ENCODE measurements at places on chromosomes 1 and 21.
A peak's percentile ranks its signal among the peaks of the same experiment; 100 is the strongest.

- no peak for DNase-seq
Measured at GRCh38 chr1:16369821-16370220, 2.8 kb downstream of the SZRD1 start.

GRCh38 chr1:100861379-100861778, 33.3 kb downstream of the EXTL2 start:
- DNase-seq, result no peak

DNA sequence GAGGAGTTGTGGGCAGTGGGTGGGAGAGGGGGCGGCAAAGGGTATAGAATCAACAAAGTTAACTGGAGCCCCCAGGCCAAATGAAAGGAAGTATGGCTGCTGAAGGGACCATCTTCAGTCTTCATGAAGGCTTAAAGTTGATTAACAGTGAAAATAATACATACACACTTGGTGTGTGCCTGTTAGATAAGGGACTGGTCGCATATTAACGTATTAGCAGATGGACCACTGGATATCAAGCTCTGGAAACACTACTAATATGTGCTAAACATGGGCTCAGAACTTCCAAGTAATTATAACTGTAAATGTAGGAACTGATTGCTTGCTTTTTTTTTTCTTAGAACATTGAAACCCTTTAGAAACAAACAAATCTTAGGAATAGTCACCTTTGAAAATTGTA, 224.7 kb upstream of the KIAA0040 start:
- no peak for DNase-seq

GRCh38 chr1:171252482-171252881, 4.2 kb downstream of the FMO1 start:
- DNase-seq, result no peak

GRCh38 chr1:66778266-66778665, 22.8 kb downstream of the INSL5 start:
- DNase-seq, result no peak

DNA sequence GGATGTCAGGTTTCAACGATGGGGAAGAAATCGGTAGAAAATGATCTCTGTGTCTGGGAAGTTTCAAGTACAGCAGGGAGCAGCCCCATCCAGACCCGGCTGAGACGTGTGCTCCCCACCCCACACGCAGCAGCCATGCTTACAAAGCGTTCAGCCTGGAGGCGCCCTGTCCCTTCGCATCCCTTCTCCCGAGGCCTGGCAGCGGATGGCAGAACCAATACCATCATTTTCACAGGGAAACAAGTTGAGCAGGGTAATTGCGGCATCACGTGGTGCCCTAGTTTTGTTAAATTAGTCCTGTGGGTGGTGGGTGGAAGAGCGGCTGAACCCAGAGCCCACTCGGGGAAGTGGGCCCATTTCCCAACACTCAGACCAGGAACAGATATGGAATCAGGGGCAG, 23.9 kb downstream of the KCNAB2 start:
- no peak for DNase-seq

GRCh38 chr1:200666309-200666708, 3.4 kb downstream of the DDX59 start:
- DNase-seq, result no peak

DNA sequence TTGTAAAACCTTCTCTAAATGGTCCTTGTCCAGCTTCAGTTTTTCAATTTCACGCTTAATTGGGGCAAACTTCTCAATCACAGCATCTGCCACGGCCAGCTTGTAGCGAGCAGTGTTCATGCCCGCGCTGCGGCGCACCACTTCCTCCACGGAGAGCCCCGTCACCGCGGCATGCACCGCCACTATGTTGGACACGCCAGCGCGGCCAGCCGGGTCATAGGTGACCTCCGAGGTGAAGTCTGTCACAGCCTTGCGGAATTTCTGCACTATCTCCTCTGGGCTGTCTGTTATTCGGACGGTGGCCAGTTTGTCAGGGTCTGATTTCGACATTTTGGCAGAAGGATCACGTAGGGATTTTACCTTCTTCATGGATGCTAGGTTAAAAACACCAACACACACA, 44.8 kb upstream of the TBX15 start:
- DNase-seq, result no peak

DNA sequence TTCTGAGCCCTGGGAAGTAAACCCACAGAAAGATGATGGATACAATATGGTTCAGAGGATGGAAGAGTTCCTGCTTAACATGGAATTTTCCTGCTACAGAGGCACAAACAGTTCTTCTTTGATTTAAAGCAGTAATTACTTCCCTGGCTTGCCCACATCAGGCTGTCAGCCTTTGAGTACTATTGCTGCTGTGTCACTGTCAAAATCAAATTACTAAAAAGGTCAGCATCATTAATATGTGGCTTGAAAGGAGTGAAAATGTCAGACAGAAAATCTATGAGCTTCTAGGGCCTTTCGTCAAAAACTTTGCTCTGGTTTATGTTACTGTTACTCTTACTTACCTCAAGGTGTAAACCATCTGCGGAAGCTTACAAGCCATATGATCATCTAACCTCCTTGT, 98.6 kb upstream of the DPT start:
- DNase-seq, result no peak

DNA sequence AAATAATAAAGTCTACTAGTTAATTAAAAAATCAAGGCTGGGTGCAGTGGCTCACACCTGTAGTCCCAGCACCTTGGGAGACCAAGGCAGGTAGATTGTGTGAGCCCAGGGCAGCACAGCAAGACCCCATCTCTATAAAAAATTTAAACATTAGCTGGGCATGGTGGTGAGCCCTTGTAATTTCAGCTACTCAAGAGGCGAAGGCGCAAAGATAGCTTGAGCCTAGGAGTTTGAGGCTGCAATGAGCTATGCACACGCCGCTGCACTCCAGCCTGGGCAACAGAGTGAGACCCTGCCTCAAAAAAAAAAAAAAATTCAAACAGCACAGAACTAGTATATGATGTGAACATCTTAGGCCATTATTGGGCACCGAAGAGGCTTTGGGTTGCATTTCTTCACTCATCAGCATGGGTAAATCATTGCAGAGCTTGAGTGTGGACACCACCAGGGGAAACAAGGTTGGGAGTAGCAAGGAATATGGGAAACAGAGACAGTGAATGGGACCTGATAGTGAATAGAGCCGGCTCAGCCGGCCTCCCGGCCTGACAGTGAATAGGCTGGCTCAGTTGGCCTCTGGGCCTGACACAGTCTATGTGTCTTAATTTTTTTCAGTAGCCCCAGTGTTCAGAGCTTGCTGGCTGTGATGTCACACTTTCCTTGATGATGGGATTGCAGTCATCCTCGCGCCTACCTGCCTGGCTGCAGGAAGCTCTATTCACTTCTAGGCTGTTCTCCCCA, 89.1 kb upstream of the ERRFI1 start:
- no peak for DNase-seq

GRCh38 chr21:41678924-41679318, 87.9 kb downstream of the RIPK4 start:
- DNase-seq, result peak; percentile 41

DNA sequence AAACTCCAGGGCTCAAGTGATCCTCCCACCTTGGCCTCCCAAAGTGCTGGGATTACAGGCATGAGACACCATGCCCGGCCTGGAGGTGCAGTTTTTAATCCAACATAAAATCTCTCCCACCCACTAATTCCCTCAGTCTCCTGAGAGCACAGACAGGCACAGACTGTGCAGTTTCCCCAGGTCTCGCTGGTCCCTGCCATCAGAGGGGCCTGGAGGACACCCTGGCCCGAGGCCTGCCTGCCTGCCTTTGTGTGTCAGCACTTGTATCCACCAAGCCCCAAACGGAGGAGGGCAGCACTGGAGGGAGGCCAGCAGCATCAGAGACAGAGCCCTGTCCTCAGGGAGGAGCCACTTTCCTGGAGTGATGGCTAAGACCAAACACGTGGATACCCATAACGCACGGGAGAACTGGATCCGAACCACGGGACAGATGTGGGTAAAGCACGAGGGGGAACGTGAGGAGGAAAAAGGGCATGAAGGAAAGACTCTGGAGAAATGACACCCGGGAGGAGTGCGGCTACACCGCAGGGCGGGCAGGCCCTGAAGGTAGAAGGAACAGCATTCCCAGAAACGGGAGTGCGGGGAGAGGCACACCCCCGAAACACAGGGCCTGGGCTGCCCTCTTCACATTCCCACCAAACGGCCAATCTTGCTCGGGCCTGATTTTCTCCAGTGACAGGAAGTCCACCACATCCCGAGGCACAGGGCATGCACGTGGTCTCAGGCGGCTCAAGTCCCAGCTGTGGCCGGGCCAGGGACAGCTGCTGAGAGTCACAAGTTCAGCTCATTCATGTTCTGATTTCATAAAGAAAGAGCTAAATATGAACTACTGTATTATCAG, 29.7 kb downstream of the NPHP4 start:
- DNase-seq, result no peak

DNA sequence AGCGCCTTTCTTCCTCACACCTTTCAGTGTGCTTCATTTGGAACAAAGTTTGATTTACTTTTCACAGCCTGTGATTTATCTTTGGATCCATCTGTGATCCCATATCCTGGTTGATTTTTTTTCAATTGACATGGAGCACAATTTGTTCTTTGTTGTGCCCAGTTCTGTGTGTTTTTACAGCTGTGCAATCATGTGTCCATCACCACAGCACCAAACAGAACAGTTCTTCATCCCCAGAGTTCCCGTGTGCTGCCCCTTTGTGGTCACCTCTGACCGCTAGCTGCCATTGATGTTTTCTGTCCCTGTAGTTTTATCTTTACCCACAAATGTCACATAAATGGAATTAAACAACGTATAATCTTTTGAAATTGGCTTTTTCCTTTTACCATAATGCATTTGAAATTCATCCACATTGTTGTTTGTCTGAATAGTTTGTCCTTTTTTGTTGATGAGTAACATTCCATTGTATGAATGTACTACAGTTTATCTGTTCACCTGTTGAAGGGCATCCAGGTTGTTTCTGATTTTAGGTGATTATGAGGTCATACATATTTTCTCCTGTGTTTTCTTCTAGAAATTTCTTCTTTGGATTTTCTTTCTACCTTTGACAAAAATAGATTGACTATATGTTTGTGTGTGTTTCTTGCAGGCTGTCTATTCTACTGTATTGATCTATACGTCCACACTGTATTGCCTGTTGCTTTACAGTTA, 17.4 kb downstream of the MIGA1 start:
- DNase-seq, result no peak

- no peak for DNase-seq
Measured at GRCh38 chr1:15681349-15682292, 2.5 kb upstream of the PLEKHM2 start.

GRCh38 chr1:171718848-171719247, 23.0 kb downstream of the VAMP4 start:
- no peak for DNase-seq

GRCh38 chr1:231416901-231417300, 5.2 kb downstream of the EGLN1 start:
- peak; percentile 10 for DNase-seq

DNA sequence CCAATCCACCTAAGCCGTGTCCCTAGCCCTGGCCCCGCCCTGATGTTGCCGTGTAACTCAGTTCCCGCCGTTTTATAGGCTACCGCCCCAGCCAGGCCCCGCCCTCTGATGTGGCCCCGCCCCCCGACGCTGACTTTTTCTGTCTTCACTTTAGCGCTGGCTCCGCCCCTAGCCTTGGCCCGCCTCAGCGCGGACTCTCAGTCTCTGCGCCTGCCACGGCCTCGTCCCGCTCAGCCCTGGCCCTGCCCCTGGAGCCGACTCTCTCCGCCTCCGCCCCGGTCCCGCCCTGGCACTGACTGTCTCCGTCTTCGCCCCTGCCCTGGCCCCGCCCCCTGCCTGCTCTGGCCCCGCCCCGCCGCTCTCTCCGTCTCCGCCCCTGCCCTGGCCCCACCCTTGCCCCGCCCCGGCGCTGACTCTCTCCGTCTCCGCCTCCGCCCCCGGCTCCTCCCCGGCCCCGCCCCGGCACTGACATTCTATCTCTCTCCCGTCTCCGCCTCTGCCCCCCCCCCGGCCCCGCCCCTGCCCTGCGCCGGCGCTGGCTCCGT, 5.2 kb downstream of the MATN1 start:
- DNase-seq, result peak; percentile 99

- DNase-seq, result peak; percentile 26
Measured at GRCh38 chr1:28449904-28450303, 55.9 kb upstream of the RCC1 start.

- DNase-seq, result no peak
Measured at GRCh38 chr1:90402893-90403849, 313.9 kb downstream of the BARHL2 start.

- DNase-seq, result no peak
Measured at GRCh38 chr1:9538669-9539164, 548 bp upstream of the SLC25A33 start.

- no peak for DNase-seq
Measured at GRCh38 chr1:36203554-36204346, 20.5 kb upstream of the THRAP3 start.

DNA sequence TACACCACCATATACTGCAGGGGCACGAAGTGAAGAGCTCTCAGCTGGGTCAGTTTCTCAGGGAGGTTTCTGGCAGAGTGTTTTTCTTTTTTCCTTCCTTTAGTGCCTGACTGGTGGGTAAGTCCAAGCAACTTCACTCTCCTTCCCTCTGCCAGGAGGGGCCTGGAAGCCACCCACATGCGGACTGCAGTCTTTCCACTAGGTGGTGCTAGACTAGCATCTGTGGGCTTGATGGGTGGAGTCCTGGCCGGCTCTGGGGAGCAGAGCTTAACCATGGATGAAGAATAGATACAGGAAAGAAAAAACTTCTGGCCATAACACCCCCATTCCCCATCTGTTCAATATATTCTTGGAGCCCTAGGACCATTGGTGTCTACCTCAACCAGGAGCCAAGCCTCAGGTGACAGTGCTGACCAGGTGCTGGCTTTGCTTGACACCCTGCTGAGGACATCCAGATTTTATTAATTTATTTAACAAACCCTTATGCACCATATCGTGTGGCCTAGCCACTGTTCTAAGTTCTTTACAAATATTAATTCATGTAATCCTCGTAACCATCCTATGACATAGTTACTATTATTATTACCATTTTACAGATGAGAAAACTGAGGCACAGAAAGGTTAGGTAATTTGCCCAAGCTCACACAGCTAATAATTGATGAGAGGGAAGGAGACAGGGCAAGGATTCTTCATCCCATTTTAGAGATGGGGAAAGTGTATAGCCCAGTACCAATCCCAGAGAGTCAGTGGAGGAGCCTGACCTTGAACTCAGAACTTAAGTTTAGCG, 126.7 kb upstream of the CSF3R start:
- peak; percentile 49 for DNase-seq

DNA sequence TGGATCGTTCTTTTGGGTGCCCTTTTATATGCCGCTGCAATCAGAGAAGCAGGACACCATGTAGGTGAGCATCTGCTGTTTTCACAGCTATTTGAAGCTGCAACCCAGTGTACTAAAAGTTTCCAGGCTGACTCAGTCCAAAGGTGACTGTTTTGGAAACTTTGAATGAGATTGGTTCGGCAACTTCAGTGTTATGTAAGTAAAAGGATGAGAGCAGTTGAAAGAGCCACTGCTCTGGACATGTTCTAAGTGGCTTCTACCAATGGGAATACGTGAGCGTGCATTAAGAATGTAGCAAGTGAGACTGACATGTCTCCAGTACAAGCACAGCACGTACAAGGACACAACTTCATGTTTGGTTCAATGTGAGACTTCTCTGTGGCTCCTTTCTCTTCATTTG, 55.6 kb downstream of the DDR2 start:
- no peak for DNase-seq

- peak; percentile 78 for DNase-seq
Measured at GRCh38 chr1:221777431-221778072, 35.7 kb upstream of the DUSP10 start.

- DNase-seq, result no peak
Measured at GRCh38 chr1:77594366-77595112, 87.9 kb downstream of the ZZZ3 start.

GRCh38 chr21:45846373-45847160, 135.0 kb upstream of the COL6A1 start:
- no peak for DNase-seq

GRCh38 chr1:41568204-41568603, 83.7 kb upstream of the EDN2 start:
- no peak for DNase-seq

Measured in CD4-positive, alpha-beta T cell treated with Interleukin-10 for 1 hour (primary cell).